MM.1S (cell line): ENCODE measurements at places on chromosomes 4 and X.

DNA sequence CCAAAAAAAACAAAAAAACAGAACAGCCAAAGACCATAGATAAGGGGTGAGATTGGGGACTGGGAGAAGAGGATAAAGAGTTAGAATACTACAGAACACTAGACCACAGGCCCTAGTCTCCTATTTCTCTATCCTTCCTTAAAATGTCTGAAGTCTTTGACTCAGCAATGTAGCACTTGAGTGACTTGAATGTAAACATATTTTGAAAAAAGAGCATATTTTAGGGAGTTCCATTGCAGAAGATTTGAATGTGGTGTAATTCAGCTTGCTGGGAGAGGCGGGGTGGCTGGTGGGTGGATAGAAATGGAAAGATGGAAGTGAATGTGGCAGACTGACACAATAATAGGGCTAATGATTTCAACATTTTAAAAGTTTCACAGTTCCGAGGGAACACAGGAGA is 144.9 kb downstream of the CHIC2 start:
- no peak for DNase-seq

DNA sequence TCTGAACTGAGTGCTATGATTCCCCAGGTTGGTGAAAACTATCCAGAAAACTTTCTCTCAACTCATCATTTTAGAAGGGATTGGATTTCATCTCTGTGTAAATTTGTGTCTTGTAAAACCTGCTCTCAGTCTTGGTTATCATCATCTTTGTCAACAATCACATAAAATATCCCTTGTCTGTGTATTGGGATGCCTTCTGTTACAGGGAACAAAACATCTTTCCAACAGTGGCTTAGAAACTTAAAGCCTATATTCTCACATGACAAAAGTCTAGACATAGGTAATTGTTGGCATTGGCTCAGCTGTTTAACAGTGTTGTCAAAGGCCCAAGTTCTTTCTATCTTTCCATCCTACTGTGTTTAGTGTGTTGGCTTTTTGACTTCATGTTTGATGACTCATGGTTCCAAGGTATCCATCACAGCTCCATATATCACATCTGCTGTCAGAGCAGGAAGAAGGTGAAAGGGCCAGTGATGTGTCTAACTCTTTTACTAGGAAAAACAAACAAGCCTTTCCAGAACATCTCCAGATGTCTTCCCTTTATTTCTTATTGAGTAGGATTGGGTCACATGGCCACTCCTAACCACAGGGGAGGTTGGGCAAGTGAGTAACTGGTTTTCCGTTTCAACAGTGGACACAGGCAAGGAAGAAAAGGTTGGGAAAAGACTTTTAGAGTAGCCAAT is 65.0 kb downstream of the PHEX start:
- no peak for DNase-seq

GRCh38 chrX:112641449-112641848 is 38.3 kb downstream of the LHFPL1 start:
- DNase-seq = no peak

- DNase-seq = no peak
Measured at GRCh38 chrX:154446430-154446829, 2.5 kb downstream of the FAM50A start.

- DNase-seq = no peak
Measured at GRCh38 chr4:1310796-1311631, 21.3 kb downstream of the MAEA start.

DNA sequence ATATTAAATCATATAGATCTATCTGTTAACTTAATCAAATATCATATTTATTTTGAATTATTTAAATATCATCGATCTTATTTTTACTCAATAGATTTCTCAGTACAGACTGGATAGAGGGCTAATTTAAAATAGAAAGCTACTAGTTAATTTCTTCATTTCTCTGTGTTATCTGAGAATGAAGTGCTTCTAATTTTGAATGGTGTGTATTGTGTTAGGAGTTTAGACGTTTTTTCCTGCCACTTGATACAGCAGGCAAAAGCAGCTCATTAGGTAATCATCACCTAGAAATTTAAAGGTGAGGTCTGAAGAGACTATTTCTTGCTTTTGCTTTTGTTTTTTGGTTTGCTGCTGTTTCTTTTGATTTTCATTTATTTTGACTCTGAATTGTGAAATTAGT is 948.8 kb upstream of the TENM3 start:
- no peak for DNase-seq

GRCh38 chr4:94523617-94524016 is 71.9 kb downstream of the PDLIM5 start:
- DNase-seq = no peak

DNA sequence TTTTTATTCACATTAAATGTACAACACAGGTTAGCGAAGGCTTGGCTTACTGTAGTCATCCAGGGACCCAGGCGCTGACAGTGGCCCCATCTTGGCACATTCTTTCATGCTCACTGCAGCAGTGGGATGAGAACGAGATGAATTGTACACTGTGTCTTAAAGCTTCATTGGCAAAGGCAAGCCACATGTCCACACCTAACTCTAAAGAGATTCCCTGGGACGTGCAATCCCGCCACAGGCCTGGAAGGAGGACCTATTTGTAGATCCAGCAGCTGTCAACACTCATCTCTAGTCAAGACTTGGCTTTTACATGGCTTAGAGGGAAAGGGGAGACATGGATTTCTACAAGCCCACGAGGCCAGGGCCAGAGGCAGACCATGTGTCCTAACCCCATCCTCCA is 16.1 kb upstream of the CXCR3 start:
- no peak for DNase-seq

GRCh38 chr4:181757910-181758660 is 485.1 kb upstream of the TENM3 start:
- no peak for DNase-seq

- peak; percentile 71 for DNase-seq
Measured at GRCh38 chrX:132022967-132023895, at the start of gene STK26. Gene STK26 (plus strand): TSS chrX:132023302. CDS start chrX:132023618, 316 bp downstream.

DNA sequence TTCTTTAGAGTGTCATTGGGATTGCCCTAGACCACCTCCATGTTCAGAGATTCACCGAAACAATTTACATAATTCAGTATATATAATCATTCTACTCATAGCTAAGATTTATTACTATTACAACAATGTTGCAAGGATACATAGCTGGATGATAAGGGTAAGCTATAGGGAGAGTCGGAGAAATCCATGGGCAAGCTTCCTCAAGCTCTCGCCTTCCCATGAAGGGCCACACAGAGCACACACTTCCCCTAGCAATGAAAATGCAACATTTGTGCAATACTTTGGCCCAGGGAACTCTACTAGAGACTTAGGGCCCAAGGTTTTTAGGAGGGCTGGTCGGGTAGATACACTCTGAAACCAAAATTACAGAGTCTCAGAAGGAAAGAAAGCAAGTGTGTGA is 49.7 kb upstream of the ABCG2 start:
- no peak for DNase-seq

- DNase-seq = no peak
Measured at GRCh38 chr4:130855533-130855932, 1759.6 kb downstream of the C4orf33 start.

DNA sequence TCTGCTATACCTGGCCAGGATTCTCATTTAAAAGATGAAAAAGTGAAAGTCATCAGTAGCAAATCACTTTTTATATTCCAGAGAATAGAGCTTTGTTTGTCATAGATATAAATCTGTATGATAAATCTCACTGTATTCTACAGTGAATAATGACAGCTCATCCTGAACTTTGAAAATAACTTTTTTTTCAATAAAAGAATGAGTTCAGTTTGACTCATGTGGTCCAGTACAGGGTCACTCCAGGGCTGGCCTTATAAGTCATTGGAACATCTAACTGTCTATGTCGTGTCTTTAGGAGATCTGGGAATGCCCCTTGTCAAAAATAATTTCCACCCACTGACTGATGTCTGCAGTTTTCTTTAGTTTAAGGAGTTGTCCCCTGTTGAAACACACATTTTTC is 18.5 kb upstream of the CXCL8 start:
- no peak for DNase-seq

GRCh38 chr4:101177154-101177553 is 170.2 kb downstream of the PPP3CA start:
- DNase-seq = no peak

- DNase-seq = no peak
Measured at GRCh38 chrX:111170017-111170416, 74.0 kb downstream of the PAK3 start.

DNA sequence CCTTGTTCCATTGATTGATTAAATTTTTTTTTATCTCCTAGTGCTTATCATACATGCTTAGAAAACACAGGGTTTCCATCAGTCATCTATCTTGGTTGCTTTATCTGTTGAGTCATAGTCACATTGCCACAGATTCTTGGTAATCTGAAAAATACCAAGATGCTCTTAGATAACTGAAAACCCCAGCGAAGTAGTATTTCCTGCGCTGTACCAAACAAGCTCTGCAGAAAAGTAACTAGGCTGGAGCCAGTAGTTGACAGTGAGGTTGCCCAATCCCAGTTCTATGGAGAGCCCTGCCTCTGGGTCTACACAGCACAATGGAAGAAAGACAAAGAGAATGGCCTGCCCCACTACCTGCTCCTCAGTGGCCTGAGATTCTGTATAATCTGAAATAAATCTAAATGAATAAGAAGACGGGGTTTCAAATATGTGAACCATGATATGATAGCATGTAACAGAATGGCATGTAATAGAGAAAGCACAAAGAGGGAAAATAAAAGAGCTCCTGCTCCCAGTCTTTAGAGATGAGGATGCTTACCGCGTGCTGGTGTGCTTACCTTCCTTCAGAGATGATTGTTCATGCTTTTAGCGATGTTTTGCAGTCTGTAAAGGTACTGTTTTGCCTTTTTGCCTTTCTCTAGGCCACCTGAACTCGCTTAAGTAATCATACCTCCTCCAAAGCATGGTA is 55.3 kb upstream of the RAPGEF2 start:
- DNase-seq = no peak

- DNase-seq = peak; percentile 69
Measured at GRCh38 chrX:68693481-68694434, 46.3 kb downstream of the STARD8 start.

DNA sequence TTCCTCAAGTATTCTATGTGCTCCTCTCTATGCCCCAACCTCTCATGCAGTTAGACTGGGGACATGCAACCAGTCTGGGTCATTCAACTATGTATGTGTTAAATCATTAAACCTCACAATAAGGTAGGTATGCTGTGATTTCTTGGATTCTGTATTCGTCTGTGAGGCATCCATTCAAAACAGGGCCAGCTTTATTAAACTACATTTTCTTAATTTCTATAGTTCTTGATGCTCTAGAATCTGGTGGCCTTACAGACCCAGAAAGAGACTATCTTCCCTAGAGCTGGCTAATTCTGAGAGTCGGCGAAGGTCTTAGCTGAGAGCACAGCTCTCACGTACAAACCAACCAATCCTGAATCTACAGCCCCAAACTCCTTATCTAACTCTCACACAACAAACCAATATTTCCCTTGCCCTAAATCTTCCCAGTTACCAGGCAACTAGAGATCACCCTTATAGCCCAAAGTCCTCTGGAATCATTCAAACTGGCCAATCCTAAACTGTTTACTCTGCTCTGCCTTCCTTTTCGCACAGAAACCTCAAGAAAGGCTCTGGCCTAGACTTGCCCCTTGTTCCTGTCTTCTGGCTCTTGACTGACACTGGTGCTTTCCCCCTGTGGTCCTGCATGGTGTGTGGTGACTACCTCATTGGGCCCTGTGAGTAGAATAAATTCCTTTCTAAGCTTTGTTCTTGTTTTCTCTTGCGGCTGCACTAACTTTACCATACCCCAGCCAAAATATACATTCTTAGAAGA is 203.5 kb upstream of the TET2 start:
- no peak for DNase-seq

- DNase-seq = peak; percentile 46
Measured at GRCh38 chrX:68511255-68511654, 12.4 kb downstream of the YIPF6 start.

DNA sequence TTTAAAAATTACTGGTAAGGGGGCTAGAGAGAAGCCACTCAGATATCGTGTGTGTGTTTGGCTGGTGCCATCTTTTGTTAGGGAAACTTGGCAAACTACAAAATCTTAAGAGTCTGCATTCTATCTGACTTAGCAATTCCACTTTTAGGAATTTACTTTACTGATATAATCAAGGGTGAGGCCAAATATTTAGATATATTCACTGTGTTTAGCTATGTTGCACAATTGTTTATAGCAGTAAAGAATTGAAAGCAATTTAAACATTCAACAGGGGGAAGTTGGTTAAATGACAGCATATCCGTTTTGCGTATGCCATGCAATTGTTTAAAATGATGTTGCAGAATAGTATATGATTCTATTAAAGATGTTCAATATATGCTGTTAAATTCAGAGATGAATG is 6.4 kb upstream of the HERC3 start:
- DNase-seq = no peak

DNA sequence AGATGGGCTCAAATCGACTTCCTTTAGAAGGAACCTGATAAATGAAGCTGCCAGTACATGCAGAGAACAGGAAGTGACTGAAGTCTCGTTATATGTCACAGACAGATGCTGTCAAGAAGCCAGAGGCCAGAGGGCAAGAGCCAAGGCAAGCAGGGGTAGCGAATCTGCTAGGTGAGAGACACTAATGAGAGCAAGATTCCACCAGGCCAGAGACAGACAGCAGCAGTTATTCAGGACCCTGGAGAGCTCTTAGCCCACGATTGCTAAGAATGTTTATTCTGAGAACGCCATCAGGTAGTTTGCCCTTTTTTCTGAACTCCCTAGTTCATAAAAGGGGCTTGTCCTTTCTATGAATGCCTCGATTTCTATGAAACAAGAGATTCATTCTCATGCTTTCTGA is 73.7 kb downstream of the BEND2 start:
- DNase-seq = no peak

DNA sequence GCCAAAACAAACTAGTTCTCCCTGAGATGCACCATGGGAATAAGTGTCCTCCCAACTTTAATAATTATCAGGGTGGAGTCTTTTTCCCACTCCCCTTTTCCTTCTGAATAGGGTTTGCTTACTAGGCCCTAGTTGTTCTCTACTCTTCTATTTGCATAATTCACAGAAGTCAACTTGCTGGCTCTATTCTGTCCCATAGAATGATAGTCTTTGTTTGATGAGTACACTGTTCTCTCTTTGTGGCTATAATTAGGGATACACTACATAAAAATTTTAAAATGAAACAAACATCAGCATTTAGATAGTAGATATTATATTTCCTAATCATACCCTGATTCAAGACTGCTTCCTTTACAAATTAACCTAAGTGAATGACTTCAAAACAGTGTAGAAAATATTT is 10.3 kb downstream of the PDHA2 start:
- DNase-seq = no peak

- no peak for DNase-seq
Measured at GRCh38 chr4:102606846-102607450, 105.8 kb downstream of the NFKB1 start.

DNA sequence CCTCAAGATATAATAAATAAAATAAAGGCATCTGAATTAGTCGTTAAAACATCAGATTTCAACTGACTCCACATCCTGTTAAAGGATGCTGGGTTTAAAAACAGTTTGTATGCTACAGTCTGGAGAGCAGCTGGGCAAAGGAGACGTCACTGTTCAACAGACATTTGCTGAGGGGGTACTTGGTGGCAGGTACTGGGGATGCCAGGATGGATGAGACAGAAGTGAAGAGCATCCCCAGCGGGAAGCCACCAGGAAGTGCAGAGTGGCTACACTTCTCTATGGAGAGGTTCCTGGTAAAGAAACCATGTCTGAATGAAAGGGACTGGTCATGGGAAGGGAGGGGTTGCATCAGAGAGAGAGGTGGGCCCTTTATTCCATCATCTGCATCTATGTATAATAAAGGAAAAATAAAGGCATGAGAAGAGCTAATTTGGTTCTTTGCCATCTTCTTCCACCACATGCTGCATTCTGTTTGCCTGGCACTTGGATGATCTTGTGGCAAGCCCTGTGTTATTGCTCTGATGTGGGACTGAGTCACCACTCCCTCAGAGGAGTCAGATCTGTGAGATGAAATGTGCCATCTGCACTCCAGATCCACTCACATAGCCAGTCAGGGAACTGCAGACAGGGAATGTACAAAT is 145.0 kb downstream of the SOWAHB start:
- no peak for DNase-seq
